ENCODE measurements at places on chromosomes 12 and 14.

- peak; percentile 71 for DNase-seq
These were observed 7.2 kb upstream of the SDR9C7 start for GRCh38 chr12:56941299-56942017.

DNA sequence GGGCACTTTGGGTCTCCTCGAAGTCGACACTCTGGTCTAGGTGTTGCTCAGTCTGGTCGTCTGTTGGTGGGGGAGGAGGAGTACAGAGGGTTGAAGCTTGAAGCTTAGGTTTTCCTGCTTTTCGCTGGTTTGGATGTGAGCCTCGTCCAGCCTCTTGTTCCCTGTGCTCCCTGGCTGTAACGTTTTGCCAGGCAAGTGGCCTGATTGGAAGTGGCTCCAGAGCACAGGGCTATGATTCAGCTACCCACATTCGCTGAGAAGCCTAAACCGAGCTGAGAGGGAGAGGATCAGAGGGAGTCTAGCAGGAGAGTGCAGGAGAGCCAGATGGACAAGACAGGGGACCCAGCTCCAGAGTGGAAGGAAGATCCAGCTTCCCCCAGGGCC is 6.1 kb downstream of the HOXC10 start:
- DNase-seq: no peak

DNA sequence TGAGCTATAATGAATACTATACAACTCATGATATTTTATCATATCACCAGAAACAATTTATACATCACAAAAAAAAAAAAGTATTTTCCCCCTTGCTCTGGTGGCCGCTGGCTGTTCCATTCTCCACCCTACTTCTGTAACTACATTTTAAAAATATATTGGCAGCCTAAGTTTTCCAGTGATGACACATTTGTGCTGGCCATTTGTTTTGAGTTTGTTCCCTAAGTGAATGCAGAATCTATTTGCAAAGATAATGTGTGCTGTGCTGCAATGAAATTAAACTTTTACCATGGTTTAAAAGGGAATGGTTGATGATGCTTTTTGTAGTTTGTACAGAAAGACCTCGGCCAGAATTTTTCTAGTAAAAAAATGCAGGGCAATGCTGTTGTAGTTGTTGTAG is 1092.8 kb downstream of the TMTC2 start:
- DNase-seq: no peak

- no peak for DNase-seq
These were observed 39.9 kb downstream of the DNAI7 start for GRCh38 chr12:25155022-25155576.

DNA sequence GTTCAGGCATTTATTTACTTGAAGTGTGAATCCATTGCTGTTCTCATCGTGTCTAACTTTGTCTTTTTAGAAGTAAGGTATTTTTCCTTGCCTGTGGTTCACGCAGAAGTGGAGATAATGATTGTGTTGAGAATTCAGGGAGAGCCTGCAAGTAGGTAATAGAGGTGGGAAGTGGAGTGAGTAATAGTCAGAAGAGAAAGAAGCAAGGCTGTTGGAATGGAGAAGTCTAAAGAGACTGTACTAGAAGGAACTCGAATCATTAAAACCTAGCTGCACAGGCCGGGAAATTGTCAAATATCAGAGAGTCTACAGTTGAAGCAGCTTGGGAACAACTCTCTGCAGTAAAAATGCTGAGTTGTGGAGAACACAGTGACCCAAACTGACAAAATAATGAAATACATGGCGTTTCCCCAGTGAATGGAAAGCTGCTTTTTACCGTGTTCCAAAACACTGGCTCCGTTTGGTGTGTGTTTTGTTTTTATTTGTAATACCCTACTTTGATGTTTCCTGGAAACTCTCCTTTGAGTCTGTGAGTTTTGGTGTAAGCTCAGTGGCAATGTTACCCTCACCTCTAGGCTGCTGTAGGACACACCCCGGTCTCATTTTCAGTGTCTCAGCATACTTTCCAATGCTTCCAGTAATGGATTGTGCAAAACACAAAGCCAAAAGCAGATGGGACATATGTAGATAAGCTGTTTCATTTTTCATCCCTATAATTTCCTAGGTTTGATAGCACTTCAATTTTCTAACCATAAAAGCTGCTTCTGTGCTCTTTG is 146.6 kb downstream of the CRADD start:
- DNase-seq: no peak

- peak; percentile 69 for DNase-seq
These were observed 184.8 kb downstream of the ETV6 start for GRCh38 chr12:11834104-11834812.

- DNase-seq: no peak
These were observed 119.2 kb upstream of the DAAM1 start for GRCh38 chr14:59069163-59069854.

GRCh38 chr14:96096639-96097610 is 57.8 kb downstream of the C14orf132 start:
- DNase-seq: no peak

DNA sequence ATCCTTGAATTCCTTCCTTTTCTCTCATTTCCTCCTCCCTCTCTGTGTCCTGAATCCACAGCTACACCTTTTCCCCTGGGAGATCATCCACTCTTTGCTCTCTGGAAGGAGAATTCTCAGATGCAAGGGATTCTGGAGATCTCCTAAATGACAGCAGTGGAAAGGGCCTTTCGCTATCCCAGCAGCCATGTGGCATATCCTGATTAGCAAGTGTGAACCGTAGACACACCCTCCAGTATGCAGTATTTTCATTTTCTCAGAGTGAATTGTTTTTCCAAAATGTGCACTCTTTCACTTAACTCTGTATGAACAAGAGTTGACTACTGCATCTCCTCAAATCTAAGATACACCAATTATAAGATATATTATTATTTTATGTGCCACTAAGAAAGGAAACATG is 6.0 kb downstream of the GARIN2 start:
- DNase-seq: no peak

DNA sequence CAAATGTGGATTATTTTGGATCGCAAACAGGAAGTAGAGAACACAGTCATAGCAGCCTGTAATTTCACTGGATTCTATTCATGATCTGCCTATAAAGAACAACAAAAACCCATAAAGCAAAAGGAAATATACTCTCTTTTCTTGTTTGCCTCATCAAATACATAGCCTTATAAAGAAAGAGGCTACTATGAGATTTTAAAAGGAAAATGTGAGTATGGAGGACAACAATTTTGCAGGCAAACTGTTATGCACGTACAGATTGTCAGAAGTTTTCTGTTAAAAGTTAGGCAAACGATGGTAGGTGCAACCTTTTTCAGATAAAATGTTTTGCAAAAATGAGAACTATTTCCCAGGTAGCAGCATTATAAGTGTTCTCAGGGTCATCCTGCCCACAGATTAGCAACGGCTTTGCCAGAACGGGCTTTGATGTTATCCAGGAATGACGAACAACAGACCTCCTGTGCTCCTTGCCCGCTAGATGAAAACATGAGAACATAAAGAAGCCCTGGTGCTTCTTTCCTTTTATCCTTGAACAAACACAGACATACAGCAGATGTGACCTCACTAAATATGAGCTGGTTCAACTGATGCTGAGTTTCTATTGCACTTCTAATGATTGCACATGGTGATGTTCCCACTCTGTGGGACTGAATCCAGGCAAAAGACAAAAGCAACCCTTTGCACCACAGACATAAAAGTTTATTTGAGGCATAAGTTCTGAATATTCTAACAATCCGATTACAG is 88.1 kb downstream of the ITPR2 start:
- no peak for DNase-seq

GRCh38 chr14:69242311-69243224 is 17.4 kb upstream of the GALNT16 start:
- no peak for DNase-seq

All from PC-9 (cell line).